Activated T-helper 1 cell treated with anti-CD3 and anti-CD28 coated beads, Interleukin-12 subunit alpha, Interleukin-12 subunit beta, Interleukin-2, Interleukin-4 antibody, amounts not matched to agents 30 ng/mL and 10 ng/mL and 1 ng/mL, durations not matched to agents 14 hours and 24 hours and 36 hours (primary cell): ENCODE measurements at places on chromosomes 6 and 20.

DNA sequence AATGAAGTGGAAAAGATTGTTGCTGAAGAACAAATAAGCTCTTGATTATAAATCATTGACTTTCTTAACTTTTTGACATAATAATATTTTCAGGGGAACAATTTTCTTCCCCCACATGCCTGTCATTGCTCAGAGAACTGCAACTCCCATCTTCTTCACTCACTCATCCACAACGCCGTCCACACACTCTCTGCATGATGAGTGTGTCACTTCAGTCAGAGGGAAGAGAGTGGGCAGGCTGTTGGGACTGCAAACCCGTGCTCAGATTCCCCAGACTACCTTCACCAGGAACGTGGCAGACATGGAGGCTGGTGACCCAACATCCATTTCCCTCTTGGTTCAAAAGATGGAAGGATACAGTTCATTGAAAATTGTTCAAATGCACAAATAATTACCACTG lies 650.8 kb downstream of the PRKN start:
- no peak for DNase-seq

- no peak for DNase-seq
Observed at GRCh38 chr6:158211273-158212055, 43.3 kb downstream of the GTF2H5 start.

DNA sequence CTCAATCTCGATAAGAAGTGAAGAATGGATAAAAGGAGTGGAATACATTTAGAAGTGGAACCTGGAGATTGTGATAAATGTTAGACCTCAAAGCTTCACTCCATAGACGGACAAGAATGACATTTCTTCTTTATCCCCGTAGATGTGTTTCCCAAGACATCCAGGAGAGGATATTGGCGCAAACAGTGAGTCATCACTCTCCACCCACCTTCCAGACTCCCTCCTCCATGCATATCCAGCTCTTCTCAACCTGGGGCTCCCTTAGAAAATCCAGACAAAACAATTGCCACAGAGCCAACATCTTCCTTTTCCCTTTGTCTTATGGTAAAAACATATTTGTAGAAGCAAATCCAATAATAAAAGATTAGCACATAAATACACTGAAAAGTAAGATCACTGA lies 586.1 kb downstream of the PTPRT start:
- DNase-seq = no peak

- DNase-seq = no peak
Observed at GRCh38 chr6:18343741-18344140, 43.4 kb upstream of the RNF144B start.

DNA sequence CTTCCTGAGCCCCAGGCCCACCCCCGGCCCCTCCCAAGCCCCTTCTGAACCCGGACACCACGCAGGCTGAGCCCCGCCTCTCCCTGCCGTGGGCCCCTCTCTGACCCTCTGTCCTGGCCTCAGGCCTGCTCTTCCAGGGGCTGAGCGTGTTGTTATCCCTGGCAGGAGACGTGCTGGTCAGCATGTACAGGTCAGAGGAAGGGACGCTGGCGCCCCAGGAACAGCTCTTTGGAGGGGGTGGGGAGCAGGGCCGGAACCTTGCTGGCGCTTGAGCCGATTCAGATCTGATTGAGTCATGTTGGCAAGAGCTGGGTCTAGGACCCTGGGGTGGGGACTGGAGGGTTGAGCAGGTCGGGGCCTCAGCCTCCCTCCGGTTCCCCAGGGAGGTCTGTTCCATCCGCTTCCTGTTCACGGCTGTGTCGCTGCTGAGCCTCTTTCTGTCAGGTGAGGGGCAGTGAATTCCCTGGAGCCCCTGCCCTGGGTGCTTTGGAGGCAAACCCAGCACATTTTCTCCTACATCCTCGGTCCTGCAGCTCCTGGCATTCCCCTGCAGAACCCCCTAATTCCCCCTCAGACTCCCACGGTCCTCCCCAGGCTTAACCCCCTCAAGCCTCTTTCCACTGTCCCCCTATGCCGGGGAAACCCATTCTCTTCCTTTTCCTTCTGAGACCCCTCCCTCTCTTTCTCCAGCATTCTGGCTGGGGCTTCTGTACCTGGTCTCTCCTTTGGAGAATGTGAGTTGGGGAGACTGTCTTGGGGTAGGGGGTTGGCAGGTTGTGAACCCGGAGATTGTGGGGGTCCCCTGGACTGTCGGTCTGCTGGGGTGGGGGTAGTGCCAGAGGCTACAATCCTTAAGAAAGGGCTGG lies 2.0 kb downstream of the SPAG4 start:
- DNase-seq = peak; percentile 25

DNA sequence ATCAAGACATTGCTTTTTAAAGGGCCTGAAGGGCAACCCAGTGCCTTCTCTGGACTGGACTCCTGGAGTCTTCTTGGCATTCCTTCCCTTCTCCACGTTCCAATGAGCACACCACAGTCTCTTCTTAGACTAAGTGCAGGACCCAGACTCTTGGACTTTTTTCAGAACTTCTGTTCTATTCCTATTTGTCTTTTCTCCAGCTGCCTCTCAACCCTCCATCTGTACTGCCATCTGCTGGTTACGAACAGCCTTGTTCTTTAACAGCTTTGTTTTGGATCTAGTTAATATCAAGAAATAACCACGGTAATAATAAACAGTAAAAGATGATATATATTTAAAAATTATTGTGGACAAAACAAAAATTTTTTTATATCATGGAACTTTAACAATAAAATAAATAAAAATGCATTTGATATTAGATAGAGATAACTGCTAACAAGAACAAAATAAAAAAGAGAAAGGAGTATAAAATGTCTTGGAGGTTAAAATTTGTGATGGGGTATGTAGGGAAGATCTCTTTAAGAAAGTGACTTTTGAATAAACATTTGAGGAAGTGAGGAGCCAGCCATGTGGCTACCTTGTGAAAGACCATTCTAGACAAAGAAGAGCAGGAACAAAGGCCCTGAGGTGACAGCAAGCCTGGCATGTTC lies 105.1 kb upstream of the HCRTR2 start:
- DNase-seq = no peak

GRCh38 chr6:148296771-148297170 lies 45.9 kb upstream of the SASH1 start:
- DNase-seq = no peak

DNA sequence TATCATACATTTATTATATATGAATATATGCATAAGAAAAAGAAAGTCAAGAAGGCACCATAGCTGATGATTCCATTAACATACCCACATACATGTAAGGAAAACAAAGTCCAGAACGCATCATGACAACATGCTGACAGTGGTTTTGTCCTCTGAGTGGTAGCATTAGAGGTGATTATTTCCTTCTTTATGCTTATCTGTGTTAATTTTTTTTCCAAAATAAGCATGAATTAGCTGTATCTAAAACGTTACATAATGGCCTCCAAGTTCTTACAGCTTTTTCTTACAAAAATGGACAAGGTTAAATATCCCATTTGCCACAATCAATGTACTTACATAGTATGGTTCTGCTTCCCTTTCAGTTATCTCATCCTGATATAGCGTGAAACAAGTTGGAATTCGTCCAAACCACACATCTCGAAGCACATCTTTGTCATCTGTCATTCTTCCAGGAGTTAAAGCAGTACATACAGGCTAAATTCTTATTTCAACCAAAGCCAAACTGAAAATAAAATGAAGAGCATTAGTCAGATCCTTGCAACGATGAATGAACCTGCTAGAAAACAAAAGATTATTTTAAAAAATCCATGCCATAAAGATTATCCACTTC lies 9.7 kb downstream of the ATG5 start:
- no peak for DNase-seq

DNA sequence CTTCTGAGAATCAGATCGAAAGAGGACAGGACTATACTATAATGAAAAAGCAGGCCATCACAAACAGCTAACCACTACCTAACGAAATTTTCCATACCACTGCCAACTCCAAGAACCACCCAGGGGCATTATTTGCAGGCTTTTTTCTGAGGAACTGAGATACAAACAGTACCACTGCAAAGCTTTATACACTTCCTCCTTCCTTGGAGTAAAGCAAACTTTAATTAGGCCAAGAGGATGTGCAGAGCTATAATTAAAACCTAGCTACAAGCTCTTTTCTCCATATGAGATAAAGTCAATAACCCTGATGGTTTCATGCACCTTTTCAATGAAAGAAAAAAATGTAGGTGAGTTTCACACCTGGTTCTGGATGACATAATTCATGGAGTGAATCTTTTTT lies 68.5 kb downstream of the ELOVL5 start:
- DNase-seq = no peak

GRCh38 chr6:72654071-72654621 lies 32.3 kb downstream of the KCNQ5 start:
- DNase-seq = no peak

DNA sequence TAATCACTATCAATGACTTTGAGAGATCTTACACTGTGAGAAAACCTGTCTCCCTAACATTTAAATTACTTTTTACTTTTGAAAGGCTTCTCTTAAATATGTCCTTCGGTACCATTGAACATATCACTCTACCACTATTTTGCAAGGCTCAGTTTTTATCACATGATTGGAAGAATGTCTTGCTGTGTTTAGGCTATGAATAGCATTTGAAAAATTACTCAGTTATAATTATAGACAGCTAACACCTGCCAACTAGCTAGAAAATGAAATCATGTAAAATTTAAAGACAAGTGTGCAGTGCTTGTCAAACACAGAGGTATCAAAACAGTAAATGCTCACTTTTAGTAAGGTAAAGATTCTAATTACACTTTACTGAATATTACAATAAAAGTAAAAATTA lies 11.0 kb downstream of the SESN1 start:
- no peak for DNase-seq

DNA sequence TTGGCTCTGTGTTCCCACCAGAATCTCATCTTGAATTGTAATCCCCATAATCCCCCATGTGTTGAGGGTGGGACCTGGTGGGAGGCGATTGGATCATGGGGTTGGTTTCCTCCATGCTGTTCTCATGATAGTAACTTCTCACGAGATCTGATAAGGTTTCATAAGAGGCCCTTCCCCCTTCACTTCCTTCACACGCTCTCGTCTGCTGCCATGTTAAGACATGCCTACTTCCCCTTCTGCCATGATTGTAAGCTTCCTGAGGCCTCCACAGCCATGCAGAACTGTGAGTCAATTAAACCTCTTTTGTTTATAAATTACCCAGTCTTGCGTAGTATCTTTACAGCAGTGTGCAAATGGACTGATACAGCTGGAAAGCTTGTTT lies 90.0 kb downstream of the ELOVL5 start:
- no peak for DNase-seq

DNA sequence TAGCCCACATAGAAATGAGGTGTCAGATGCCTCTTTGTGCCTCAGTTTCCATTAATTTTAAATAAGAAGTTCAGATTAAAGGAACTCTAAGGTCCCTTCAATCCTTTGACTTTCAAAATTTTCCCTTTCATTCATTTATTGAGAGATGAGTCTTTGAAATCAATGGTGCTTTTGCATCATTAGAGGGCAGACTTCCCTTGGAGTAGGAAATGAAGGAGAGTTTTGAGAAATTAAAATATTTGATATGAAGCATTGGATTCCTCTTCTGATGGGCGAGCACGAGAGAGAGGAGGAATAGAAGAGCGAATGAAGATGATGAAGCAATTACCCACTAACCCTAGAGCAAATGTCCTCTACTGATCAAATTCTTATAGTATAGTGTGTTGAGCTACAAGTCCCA lies 105.7 kb downstream of the EDN1 start:
- no peak for DNase-seq

DNA sequence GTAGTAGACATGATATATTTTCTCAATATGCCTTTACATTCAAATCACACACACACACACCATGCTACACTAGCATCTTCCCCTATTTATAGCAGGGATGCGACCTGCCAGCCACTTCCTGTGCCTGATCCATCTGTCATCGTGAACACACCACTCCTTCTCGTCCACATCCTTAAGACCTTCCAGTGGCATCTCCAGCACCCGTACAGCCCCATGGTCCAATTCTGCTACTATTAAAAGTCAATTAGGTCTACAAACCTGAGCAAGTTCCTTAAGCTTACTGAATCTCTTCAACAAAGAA lies 54.5 kb downstream of the KIF16B start:
- no peak for DNase-seq

- no peak for DNase-seq
Observed at GRCh38 chr6:133816171-133816570, 72.7 kb upstream of the TCF21 start.

DNA sequence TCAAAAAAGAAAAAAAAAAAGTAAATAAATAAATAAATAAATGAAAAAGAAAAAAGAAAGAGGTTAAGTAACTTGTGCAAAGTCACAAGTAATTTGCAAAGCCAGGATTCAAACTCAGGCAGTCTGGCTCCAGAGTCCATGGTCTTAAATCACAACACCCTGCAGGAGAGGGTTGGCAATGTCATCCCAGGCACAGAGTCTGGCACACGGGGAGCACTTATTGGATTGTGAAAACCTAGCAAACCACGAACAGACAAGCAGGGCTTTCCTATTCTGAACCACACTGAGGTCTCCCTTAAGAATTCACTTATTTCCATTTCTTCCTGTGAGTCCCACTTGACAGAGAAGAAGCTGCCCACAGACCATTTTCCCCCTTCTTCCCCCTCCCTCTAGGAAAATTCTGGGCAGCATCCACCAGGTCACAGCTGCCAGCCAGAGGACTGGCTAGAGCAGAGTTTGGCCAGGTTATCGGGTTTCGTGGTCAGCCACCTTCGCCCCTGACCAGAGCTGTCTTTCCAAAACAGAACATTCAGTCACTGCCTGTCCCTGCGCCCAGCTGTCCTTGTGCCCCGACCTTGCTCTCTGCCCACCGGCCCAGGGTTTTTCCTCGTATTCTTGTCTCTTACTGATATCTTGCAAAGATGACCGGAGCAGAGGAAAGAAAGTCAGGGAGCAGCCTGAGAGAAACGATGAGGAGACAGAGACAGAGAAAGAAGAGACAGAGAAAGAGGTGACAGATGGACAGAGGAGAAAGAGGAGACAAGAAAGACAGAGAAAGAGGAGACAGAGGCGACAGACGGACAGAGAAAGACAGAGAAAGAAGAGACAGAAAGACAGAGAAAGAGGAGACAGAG lies 106.4 kb upstream of the PTPN1 start:
- no peak for DNase-seq

- no peak for DNase-seq
Observed at GRCh38 chr6:139825935-139826374, 451.5 kb upstream of the CITED2 start.

GRCh38 chr20:63702751-63703470 lies 4.9 kb downstream of the ARFRP1 start:
- no peak for DNase-seq

GRCh38 chr6:118912646-118913045 lies 18.7 kb downstream of the ASF1A start:
- no peak for DNase-seq

GRCh38 chr6:137927777-137928218 lies 60.7 kb downstream of the TNFAIP3 start:
- DNase-seq = peak; percentile 80

GRCh38 chr6:77055711-77056110 lies 407.6 kb downstream of the HTR1B start:
- no peak for DNase-seq

GRCh38 chr20:20487811-20488210 lies 119.9 kb downstream of the INSM1 start:
- DNase-seq = no peak

GRCh38 chr6:63887002-63887751 lies 251.6 kb downstream of the PHF3 start:
- DNase-seq = no peak

GRCh38 chr6:25973923-25974555 lies 11.4 kb downstream of the TRIM38 start:
- DNase-seq = no peak
